ENCODE measurements at places on chromosomes 6 and 20. TPM values are rescaled to one million over a fixed set of nuclear protein-coding genes. Genes with fewer than 3 reads are reported as not detected.

GRCh38 chr6:96657344-96657743 lies 94.4 kb downstream of the FHL5 start:
- H3K4me3 ChIP-seq = no peak overlapping the region
- no peaks in the 10 kb centered on the region for H3K36me3 ChIP-seq
- no peaks in the 10 kb centered on the region for H3K4me1 ChIP-seq
- peaks cover 19% of the 10 kb centered on the region for H3K27me3 ChIP-seq
- no peak for DNase-seq

DNA sequence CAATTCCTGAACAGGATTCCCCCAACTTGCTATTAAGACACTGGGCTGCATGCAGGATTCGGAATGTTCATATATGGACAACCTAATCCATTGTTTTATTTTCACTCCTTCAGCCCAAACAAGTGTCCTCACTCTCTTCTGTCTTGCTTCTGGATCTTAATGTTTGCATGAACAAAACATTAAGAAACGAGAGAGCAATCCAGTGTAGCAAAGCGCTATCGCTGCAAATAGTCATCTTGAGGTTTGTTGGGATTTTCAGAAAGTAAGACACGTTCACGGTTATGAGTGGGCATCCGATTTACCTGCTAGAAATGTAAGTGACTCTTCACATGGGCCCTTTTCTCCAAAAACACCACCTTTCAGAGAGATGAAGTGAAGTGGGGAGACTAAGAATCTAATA lies 156.4 kb downstream of the MBOAT1 start:
- H3K4me3 ChIP-seq = no peak overlapping the region
- no peaks in the 10 kb centered on the region for H3K27me3 ChIP-seq
- no peaks in the 10 kb centered on the region for H3K4me1 ChIP-seq
- H3K36me3 ChIP-seq = no peaks in the 10 kb centered on the region
- DNase-seq = no peak

DNA sequence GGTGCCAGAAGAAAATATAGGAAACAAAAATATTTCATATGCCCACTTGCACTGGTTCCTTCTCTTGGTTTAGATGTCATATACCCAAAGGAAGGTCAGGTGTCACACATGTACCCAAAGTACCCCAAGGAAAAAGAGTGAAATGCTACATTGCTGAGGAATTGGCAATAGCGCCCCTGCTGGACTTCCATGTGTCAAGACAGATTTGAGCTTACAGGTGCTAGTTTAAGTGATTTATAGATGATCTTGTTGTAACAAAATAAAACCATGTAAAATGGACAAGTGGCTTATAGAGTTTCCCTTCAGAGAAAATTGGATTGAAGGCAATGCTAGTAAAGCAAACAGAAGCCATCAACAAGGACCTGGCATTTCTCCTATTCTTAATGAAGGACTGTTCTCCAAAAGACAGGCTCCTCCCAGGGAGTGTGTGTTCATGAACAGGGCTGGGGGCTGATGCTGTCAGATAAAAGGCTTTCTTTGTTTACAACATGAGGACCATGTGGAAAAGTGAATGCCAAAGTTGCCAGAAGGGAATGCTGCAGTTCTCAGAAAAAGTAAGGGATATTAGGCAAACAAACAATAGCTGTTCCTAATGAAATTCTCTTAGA lies 64.3 kb upstream of the PAK5 start:
- H3K4me3 ChIP-seq = no peak overlapping the region
- no peaks in the 10 kb centered on the region for H3K4me1 ChIP-seq
- H3K36me3 ChIP-seq = no peaks in the 10 kb centered on the region
- DNase-seq = peak; percentile 15
- no peak overlapping the region for H3K27ac ChIP-seq

- H3K27ac ChIP-seq = peak overlapping the region; percentile 89
- no peak for DNase-seq
- H3K36me3 ChIP-seq = peaks cover 41% of the 10 kb centered on the region
- H3K4me3 ChIP-seq = peak overlapping the region; percentile 90
These were observed 651 bp upstream of the CCND3 start for GRCh38 chr6:41942067-41942851.

DNA sequence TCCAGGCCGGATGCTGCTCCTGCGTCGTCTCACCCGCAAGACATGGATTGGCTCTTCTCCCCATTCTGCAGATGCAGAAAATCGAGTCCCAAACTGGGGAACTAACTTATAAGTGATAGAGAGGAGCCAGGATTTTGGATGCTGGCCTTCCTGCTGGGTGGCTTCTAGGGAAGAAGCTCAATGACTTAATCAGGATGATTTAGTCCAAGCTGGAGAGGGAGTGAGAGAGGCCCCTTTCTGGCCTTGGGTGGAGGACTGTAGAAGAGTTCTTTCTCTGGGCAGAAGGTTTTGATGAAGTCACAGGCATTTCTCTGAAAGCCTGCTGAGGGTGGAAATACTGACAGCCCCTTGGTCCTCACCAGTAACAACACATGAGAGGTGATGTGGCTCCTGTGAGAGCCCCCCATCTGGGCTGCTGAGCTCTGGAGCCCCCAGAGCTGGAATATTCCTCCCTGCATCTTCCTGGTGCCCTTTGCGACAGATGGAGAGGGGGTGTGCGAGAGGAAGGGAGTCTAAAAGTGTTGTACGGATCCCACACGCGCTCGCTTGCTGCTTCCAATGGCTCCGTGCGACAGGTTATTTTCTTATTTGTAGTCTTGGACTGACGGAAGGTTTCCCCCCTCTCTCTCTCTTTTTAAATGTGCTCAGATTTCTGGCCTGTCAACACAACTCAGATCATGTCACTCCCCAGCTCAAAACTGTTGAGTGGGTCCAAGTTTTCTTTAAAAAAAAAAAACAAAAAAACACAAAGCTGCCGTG lies 3.5 kb downstream of the SIRPA start:
- no peaks in the 10 kb centered on the region for H3K4me1 ChIP-seq
- H3K27me3 ChIP-seq = peaks cover 45% of the 10 kb centered on the region
- H3K36me3 ChIP-seq = no peaks in the 10 kb centered on the region
- no peak overlapping the region for H3K4me3 ChIP-seq
- no peak for DNase-seq

DNA sequence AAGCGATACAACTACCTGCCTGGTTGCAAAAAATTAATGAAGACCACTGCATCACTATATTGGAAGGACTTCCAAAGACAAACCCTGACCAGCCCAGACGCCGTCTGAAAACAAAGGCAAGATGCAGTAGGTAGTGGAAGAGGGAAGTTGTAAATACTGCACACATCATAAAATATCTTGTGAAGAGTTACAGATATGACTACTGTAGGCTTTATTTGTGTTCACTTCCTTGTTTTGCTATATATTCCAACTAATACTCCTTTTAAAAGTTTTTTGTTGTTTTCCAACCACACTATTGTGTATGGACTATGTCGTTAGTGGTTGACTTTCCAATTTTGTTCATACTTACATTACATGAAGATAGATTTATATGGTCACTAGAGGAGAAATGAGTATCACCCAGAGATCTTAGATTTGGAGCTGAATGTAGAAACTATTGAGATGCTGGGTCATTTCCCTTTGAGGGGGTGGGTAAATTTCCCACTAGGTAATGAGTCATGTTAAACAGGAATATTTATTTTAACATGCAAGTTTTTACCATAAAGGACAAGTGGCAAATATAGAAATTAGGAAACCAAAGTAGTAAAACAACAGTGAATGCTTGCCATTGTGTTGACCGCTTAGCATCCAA lies 16.6 kb upstream of the TXLNB start:
- DNase-seq = no peak
- H3K4me3 ChIP-seq = no peak overlapping the region
- no peaks in the 10 kb centered on the region for H3K36me3 ChIP-seq
- peak overlapping the region; percentile 81 for H3K27ac ChIP-seq

- peak; percentile 43 for DNase-seq
- peaks cover 7% of the 10 kb centered on the region for H3K4me1 ChIP-seq
- H3K36me3 ChIP-seq = no peaks in the 10 kb centered on the region
- no peak overlapping the region for H3K4me3 ChIP-seq
- no peak overlapping the region for H3K27ac ChIP-seq
- H3K27me3 ChIP-seq = no peaks in the 10 kb centered on the region
These were observed 20.0 kb upstream of the TRAF3IP2 start for GRCh38 chr6:111625461-111626391.

GRCh38 chr6:130229645-130230044 lies 6.9 kb upstream of the SAMD3 start:
- no peak overlapping the region for H3K27ac ChIP-seq
- H3K4me1 ChIP-seq = no peaks in the 10 kb centered on the region
- DNase-seq = no peak
- no peaks in the 10 kb centered on the region for H3K27me3 ChIP-seq
- no peak overlapping the region for H3K4me3 ChIP-seq
- H3K36me3 ChIP-seq = no peaks in the 10 kb centered on the region

DNA sequence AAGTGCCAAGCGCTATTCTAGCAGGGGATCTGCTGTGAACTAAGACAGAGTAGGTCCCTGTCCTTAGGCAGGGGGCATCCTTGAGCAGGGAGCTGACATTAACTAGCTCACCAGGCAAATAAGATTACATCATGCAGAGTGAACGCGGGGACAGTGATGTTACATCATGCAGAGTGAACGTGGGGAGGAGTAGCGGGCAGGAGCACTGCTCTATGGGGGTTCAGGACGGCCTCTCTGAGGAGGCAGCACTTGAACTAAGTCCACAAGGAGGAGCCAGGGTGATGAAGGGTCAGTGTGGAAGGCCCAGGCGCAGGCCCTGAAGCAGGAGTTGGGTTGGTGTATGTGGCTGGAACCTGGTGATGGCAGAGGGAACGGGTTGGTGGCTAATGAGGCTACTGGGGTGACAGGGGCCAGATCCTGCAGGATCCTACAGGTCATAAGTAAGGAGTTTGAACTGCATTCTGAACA lies 38.7 kb downstream of the KAT14 start:
- peaks cover 72% of the 10 kb centered on the region for H3K36me3 ChIP-seq
- peaks cover 14% of the 10 kb centered on the region for H3K4me1 ChIP-seq
- no peak for DNase-seq
- no peaks in the 10 kb centered on the region for H3K27me3 ChIP-seq
- no peak overlapping the region for H3K4me3 ChIP-seq

- H3K27me3 ChIP-seq = no peaks in the 10 kb centered on the region
- H3K4me3 ChIP-seq = no peak overlapping the region
- H3K4me1 ChIP-seq = no peaks in the 10 kb centered on the region
- H3K27ac ChIP-seq = no peak overlapping the region
- no peaks in the 10 kb centered on the region for H3K36me3 ChIP-seq
These were observed 371.1 kb upstream of the POU3F2 start for GRCh38 chr6:98463038-98464000.

GRCh38 chr20:16530201-16530681 lies 43.0 kb downstream of the KIF16B start:
- DNase-seq = no peak
- H3K4me1 ChIP-seq = no peaks in the 10 kb centered on the region
- H3K27ac ChIP-seq = no peak overlapping the region
- peaks cover 5% of the 10 kb centered on the region for H3K36me3 ChIP-seq
- H3K27me3 ChIP-seq = no peaks in the 10 kb centered on the region
- H3K4me3 ChIP-seq = no peak overlapping the region

GRCh38 chr6:84422380-84422968 lies 195.0 kb upstream of the CEP162 start:
- H3K27ac ChIP-seq = no peak overlapping the region
- no peaks in the 10 kb centered on the region for H3K4me1 ChIP-seq
- no peak overlapping the region for H3K4me3 ChIP-seq
- H3K27me3 ChIP-seq = peaks cover 10% of the 10 kb centered on the region
- H3K36me3 ChIP-seq = no peaks in the 10 kb centered on the region

DNA sequence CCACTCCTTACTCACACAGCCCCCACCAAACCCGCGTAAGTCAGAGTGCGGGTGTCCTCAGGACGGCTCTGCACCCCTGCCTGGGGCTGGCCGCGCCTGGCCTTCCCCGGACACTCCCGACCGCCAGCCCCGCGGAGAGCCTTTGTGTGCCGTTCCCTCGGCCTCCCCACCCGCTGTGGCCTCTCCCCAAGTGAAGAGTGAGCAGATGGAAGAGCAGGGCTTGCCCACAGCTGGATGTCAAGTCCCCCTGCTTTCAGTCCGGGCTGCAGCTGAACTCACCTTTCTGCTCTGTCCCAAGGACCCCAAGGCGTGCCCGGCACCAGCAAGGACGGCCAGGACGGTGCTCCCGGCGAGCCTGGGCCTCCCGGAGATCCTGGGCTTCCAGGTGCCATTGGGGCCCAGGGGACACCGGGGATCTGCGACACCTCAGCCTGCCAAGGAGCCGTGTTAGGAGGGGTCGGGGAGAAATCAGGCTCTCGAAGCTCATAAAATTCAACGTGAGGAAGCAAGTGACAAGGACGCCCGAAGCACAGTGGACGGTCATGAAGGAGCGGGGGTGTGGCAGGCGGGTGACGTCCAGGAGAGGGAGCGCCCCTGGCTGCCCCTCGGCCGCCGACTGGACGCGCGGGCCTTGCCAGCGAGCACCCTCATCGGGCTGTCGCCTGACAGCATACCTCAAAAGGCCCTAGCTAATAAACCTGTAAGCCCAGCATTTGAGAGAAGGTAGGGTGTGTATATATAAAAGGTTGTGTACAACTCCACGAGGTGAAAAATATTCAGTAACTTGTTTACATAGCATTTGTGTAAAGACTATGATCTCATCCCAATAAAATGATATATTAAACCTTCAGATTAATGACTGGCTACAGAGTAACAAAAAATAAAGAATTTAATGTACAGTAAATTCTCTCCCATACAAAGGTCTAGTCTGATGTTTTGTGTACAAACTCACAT lies 21.1 kb downstream of the TCFL5 start:
- no peak overlapping the region for H3K4me3 ChIP-seq
- no peak overlapping the region for H3K27ac ChIP-seq
- H3K27me3 ChIP-seq = peaks cover 2% of the 10 kb centered on the region

- no peak for DNase-seq
- no peaks in the 10 kb centered on the region for H3K36me3 ChIP-seq
- peaks cover 3% of the 10 kb centered on the region for H3K27me3 ChIP-seq
- H3K4me3 ChIP-seq = no peak overlapping the region
- peaks cover 6% of the 10 kb centered on the region for H3K4me1 ChIP-seq
These were observed 238.9 kb downstream of the SLC24A3 start for GRCh38 chr20:19451231-19451922.

GRCh38 chr6:121442576-121442975 lies 7.1 kb downstream of the GJA1 start:
- H3K4me1 ChIP-seq = peaks cover 8% of the 10 kb centered on the region
- DNase-seq = no peak
- H3K27me3 ChIP-seq = peaks cover 28% of the 10 kb centered on the region
- no peak overlapping the region for H3K27ac ChIP-seq
- no peaks in the 10 kb centered on the region for H3K36me3 ChIP-seq
- no peak overlapping the region for H3K4me3 ChIP-seq

GRCh38 chr20:60001108-60001507 lies 42.9 kb downstream of the CDH26 start:
- no peak overlapping the region for H3K27ac ChIP-seq
- no peaks in the 10 kb centered on the region for H3K36me3 ChIP-seq

DNA sequence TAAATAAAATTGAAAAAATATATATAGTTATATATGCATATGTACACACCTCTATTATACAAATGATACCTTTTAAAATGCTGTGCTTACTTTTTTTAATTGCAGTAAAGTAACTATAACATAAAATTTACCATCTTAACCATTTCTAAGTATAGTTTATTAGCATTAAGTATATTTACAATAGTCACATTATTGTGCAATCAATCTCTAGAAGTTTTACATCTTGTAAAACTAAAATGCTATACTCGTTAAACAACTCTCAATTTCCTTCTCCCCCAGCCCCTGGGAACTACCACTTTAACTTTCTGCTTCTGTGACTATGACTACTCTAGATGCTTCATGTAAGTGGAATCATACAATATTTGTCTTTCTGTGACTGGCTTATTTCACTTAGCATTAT lies 146.7 kb upstream of the DST start:
- no peak overlapping the region for H3K27ac ChIP-seq
- no peaks in the 10 kb centered on the region for H3K36me3 ChIP-seq
- H3K4me1 ChIP-seq = no peaks in the 10 kb centered on the region
- no peak overlapping the region for H3K4me3 ChIP-seq
- H3K27me3 ChIP-seq = peaks cover 6% of the 10 kb centered on the region

PREX1 gene
- 80.5 TPM for total RNA-seq

DEFB124 gene
- total RNA-seq = not detected

LYRM4 gene
- 50.6 TPM for total RNA-seq

VGLL2 gene
- total RNA-seq = not detected

MEP1A gene
- not detected for total RNA-seq

PRICKLE4 gene
- total RNA-seq = not detected

PRR18 gene
- total RNA-seq = 0.23 TPM

GPLD1 gene
- total RNA-seq = 0.51 TPM

All from activated CD8-positive, alpha-beta T cell treated with anti-CD3 and anti-CD28 coated beads for 36 hours (primary cell).